ENCODE measurements at places on chromosomes 2 and 18.

- peak; percentile 73 for DNase-seq
Measured at GRCh38 chr2:68832233-68832869, 38.8 kb downstream of the BMP10 start.

GRCh38 chr2:172446474-172447063 is 19.2 kb downstream of the ITGA6 start:
- no peak for DNase-seq

- no peak for DNase-seq
Measured at GRCh38 chr2:29405266-29405665, 290.1 kb downstream of the CLIP4 start.

GRCh38 chr2:4585057-4585635 is 881.8 kb downstream of the DCDC2C start:
- DNase-seq = no peak

DNA sequence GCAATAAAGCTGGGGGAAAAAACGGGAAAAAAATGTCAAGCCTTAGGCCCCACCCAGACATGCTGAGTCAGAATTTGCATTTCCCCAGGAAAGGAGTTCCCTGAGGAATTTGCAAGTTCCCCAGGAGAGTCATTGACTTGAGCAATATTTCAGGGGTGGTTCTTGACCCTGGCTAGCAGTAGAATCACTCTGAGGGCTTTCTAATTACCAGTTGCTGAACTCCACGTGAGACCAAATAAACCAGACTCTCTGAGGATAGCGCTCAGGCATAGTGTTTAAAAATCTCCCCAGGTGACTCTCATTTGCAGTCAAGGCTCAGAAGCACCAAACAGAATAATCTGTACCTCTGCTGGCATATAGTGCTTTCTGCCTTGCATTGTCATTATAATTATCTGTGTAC is 48.7 kb downstream of the C1QL2 start:
- DNase-seq = no peak

DNA sequence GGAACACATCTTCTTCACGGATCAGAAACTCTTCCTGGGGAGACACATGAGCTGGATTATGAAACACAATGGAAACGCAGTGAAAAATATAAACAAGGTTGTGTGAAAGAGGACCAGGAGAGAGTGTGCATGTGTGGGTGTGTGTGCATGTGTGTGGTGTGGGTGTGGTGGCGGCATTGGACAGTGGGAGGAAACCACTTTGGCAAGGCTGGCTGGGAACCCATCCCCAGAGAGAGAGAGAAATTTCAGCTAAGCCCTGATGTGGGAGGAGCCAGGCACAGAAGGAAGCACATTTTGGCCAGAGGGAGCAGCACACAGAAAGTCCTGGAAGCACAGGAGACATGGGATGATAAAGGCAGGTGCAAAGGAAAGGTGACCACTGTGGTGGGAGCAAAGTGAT is 147.6 kb upstream of the COPS8 start:
- no peak for DNase-seq

- no peak for DNase-seq
Measured at GRCh38 chr2:102418421-102418961, 4.5 kb upstream of the IL18RAP start.

DNA sequence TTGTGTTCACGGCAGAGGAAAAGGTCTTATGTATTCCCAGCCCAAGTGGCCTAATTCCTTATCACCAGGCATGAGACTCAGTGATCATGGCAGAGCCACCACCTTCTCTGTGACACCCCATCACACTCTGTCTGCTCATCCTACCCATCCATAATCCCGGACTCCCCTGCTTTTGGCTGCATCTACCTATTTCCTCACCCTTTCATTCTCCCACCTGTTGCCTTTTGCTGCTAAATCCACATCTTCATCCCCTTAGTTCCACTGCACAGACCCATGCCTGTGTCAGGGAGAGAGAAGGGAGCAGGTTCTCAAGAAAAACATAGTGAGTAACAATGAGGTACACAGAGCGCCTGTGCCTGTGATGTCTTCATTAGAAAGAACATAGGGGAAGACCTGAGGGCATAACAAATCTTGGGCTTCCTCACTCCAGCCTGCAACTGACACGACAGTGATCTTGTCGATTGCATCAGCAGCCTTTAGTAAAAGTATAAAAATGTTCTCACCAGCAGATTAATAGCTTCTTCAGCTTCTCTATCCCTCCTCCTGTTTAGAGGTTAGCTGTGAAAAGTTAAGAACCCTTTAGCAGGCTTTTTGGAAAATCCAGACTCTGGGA is 246.5 kb upstream of the SPRED2 start:
- DNase-seq = no peak

DNA sequence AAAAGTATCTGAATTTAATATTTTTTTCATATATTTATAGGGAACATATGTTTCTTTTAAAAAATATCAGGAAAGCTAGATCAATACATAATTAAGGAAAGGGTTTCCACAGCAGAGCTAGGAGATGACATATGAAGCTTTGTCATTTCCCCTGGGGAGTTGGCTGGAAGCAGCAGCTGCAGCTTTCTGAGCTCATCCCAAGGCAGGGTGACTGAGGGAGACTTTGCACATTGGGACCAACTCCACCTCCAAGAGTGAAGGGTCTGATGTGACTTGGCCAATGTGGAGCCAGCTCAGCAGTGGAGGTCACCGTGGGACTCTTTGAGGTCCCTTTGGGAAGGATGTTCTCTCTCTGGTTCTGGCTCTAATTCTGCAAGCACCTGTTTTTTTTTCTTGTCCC is 315.1 kb downstream of the RDH14 start:
- DNase-seq = no peak

DNA sequence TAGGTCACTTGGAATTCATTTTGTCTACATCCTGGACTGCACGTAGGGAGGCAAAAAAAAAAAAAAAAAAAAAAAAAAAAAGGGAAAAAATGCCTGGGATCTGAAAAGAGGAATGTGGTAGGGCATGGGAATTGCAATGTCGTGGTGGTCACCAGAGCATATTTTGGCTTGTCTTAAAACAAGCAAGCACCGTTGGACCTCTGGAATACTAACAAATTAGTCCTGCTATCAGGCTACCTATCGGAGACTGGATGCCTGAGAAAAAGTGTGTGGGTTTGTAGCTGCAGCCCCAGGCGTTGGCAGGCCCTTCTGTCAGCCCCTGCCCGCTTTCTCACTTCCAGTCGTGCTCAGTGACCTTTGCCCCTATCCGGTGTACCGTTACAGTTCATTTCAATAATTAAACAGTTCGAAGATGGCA is 588.5 kb upstream of the ZEB2 start:
- no peak for DNase-seq

DNA sequence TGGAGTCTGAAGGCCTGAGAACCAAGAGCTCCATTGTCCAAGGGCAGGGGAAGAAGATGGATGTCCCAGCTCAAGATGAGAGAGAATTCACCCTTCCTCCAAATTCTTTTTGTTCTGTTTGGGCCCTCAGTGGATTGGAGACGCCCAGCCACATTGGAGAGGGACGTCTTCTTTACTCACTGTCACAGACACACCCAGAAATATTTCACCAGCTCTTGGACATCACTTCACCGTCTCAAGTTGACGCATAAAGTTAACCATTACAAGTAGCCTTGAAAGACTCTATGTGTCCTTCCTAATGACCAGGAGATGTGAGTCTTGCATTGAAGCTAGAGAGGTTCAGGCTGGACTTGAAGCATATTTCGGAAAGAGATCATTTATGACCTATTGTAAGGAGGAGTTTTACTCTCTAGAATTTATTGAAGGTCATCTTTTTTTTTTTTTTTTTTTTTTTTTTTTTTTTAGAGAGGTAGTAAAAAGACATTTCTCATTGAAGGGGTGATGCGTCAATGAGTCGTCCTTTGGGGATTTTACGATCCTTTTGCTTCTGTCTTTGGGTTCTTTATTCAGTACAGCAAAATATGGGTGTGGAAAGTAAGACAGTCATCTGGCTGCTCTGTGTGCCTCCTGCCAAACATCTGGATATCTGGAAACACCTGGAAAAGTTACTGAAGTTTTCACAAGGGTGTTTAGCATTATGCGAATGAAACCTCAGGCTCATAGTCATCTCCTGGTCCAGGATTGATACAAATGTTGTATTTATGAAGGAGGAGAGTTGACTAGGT is 118.1 kb downstream of the PRPF40A start:
- DNase-seq = peak; percentile 76

- no peak for DNase-seq
Measured at GRCh38 chr2:126900646-126901319, 2.1 kb downstream of the TEX51 start.

- DNase-seq = peak; percentile 34
Measured at GRCh38 chr2:72911256-72911655, 6.1 kb upstream of the EMX1 start.

GRCh38 chr18:79476918-79477571 is 81.3 kb downstream of the NFATC1 start:
- no peak for DNase-seq

DNA sequence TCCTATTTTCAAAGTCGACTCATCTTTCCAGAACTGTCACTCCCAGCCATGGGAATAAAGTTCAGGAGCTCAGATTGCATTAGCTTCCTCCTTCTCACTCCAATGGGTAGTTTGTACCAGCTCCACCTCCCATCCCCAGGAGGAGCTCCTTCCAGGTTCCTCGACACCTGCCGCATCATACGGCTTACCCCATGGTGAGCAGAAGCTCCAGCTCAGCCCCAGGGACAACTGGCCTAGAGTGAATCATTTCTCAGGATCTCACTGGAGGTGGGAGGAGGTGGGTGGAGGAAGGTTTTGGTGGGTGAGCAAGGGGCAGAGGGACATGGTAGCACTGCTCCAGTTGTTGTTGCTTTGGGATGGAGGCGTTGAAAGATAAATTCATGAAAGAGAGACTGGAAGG is 196.3 kb upstream of the PKDCC start:
- DNase-seq = no peak

GRCh38 chr2:53569957-53570727 is 197.5 kb upstream of the CHAC2 start:
- DNase-seq = no peak

GRCh38 chr18:77461062-77461688 is 211.5 kb downstream of the GALR1 start:
- no peak for DNase-seq

DNA sequence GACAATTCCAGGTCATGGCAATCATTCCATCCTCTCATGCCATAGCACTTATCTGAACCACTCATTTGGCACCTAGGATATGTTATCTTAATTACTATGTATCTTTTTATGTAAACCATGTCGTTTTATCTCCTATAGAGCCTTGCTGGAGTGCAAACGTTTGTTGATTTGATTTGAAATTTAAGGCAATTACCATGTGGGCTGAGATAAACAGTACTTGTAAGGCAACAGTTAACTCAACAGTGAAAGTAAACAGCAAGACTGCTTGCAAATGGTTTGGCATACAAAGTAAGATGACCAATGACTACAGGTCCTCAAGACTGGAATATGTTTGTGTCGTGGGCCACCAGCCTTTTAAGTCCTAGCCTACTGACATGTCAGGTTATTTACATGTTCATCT is 133.7 kb upstream of the ZFP36L2 start:
- DNase-seq = no peak

DNA sequence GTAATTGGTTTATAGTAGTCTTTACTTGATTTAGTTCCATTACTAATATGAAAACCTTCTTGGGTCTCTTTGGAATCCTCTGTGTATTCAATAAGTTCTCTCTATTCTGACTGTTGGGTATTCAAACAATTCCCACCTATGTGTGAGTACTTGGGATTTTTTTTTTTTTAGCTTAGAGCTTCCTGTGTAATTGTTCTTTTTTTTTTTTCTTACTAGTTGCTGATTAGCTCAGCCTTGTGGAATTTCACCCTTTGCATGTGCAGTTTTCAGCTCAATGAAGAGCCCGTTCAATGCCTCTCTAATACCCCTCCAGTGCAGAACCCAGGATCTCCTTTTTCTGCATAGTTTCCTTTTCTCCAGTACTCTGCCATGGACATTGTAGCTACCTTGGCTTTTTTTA is 339.1 kb upstream of the GALNT5 start:
- DNase-seq = no peak

DNA sequence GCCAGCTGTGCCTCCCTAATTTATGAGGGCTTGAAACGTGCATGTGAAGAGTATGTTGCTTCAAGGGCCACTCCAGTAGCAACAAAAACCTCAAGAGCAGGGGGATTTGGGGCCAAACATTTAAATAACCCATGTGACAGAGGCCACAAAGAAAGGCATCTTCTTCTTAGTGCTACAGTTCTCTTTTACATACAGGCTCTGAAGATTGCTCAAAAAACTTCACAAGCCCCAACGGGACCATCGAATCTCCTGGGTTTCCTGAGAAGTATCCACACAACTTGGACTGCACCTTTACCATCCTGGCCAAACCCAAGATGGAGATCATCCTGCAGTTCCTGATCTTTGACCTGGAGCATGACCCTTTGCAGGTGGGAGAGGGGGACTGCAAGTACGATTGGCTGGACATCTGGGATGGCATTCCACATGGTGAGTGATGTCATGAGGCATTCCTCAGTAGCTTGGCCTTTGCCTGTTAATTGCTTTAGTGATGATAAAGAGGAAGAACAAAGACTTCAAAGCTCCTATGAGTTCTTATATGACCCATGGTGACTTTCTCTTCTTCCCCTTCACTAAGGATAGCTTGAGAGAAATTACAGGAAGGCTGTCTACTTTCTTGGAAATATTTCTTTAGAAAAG is 40.1 kb downstream of the NRP2 start:
- no peak for DNase-seq

DNA sequence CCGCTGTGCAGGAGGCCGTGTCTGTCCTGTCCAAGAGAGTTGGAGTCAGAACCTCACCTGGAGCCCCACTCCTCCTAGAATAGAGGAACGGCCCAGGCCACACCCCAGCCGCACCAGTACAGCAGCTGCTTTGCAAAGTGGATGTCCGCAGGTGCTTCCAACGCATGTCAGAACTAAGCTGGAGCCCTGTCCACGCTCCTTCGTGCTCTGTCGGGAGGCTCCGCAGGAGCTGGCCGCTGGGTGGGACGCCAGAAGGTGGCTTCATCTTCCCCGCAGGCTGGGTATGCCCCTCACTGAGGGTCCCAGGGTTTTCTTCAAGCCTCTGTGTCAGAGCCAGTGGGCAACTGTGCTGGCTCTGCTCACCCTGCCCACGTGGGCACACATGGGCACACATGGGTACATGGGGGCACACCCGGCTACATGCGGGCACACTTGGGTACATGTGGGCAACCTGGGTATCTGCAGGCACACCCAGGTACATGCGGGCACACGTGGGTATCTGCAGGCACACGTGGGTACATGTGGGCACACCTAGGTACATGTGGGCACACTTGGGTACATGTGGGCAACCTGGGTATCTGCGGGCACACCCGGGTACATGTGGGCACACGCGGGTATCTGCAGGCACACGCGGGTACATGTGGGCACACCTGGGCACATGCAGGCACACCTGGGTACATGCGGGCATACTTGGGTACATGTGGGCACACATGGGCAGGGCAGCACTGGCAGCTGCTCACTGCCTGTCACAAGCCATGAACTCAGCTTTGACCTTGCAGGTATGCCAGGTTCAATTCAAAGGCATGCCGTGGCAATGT is 67.1 kb upstream of the CTDP1 start:
- DNase-seq = no peak
